ENCODE measurements at places on chromosomes 6 and 20.

DNA sequence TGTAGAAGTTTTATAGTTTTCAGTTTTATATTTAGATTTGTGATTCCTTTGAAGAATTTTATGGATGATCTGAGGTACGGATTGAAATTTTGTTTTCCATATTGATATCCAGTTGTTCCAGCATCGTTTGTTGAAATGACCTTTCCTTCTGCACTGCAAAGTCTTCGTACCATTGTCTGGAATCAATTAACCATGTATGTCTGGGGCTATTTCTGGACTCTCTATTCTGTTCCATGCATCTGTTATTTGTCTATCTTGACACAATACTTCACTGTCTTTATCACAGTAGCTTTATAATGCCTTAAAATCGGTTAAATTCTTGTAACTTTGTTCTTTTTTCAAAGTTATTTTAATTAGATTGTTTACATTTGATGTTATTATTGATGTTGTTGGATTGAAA lies 154.9 kb downstream of the FARS2 start:
- no peak for DNase-seq

DNA sequence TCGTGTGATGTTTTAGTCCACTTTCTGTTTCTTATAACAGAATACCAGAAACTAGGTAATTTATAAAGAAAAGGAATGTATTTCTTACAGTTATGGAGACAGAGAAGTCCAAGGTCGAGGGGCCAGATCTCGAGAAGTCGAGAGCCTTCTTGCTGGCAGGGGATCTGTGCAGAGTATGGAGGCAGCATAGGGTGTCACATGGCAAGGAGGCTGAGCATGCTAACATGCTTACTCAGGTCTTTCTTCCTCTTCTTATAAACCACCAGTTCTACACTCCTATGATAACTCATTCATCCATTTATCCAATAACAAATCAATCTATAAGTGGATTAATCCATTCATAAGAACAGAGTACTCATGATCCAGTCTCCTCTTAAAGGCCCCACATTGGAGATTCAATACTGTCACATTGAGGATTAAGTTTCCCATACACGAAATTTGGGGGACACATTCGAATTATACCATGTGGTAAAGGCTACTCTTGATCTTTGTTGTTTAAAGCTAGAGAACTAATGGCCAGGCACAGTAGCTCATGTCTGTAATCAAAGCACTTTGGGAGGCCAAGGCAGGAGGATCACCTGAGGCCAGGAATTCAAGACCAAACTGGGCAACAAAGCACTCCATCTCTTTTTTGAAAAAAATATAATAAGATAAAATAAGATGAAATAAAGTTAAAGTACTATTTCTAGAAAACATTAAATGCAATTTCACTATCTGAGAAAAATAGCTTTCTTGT lies 2.1 kb downstream of the GOPC start:
- DNase-seq: no peak

GRCh38 chr6:15798533-15799255 lies 135.9 kb upstream of the DTNBP1 start:
- no peak for DNase-seq

GRCh38 chr6:71125216-71125615 lies 163.4 kb upstream of the OGFRL1 start:
- DNase-seq: no peak

DNA sequence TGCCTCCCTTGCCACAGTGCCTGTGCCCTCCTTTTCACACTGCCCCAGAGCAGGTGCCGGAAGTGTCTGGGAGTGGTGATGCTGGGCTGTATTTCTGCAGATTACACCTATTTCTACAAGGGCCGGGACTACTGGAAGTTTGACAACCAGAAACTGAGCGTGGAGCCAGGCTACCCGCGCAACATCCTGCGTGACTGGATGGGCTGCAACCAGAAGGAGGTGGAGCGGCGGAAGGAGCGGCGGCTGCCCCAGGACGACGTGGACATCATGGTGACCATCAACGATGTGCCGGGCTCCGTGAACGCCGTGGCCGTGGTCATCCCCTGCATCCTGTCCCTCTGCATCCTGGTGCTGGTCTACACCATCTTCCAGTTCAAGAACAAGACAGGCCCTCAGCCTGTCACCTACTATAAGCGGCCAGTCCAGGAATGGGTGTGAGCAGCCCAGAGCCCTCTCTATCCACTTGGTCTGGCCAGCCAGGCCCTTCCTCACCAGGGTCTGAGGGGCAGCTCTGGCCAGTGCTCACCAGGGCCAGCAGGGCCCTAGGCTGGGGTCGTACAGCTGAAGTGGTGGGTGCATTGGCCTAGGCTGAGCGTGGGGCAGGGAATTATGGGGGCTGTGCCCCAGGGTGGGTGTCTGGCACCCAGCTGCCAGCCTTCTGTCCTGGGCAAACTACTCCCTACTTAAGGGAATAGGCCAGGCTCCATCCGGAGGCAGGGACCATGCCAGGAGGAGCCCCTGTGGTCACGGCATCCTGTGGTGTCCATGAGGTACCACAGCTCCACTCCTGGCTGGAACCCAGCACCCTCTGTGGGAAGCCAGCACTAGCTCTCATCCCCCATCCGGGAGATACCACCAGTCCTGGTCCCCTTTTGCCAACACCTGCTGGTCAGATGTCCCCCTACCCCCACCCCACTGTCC lies 3.5 kb downstream of the MMP24OS start:
- DNase-seq: no peak

DNA sequence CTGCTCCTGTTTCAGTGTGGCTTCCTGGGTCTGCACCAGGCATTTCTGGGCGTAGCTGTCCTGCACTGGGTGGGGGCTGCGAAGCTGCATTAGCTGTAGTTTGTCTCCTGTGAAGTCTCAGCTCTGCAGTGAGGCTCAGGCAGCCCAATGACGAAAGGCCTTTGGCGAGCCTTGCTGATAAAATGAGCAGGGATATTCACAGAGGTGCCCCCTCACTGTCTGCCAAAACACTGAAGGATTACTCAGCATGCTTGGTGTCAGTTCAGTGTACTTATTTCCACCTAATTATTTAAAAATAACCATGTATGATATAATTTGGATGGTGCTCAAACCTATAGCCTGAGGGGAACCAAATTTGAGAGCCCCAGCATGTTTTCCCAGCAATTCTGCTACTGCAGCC lies 73.5 kb downstream of the ECT2L start:
- no peak for DNase-seq

Data from RWPE1 (cell line).